ENCODE measurements at places on chromosomes 4 and X. TPM values are rescaled to one million over a fixed set of nuclear protein-coding genes. Genes with fewer than 3 reads are reported as not detected.

CDKL5 gene
- 5.5 TPM for total RNA-seq

PASD1 gene
- total RNA-seq, result not detected

NHSL2 gene
- total RNA-seq, result 0.22 TPM

MSX1 gene
- 8.6 TPM for total RNA-seq

FAM13A gene
- 7.0 TPM for total RNA-seq

PHKA2 gene
- total RNA-seq, result 13.2 TPM

IL15 gene
- 15.4 TPM for total RNA-seq

PDGFRA gene
- 0.25 TPM for total RNA-seq

FGF5 gene
- total RNA-seq, result 0.32 TPM

FAM47A gene
- total RNA-seq, result not detected

Measured in A549 treated with Hydrocortisone at 1 μM for 4 hours (cell line).